ENCODE measurements at places on chromosomes 12 and 14. TPM values are rescaled to one million over a fixed set of nuclear protein-coding genes. Genes with fewer than 3 reads are reported as not detected.

The CCNK gene
- 33.1 TPM for total RNA-seq

- DNase-seq: no peak
Measured at GRCh38 chr12:106254724-106255123, 6.9 kb upstream of the CKAP4 start.

DNA sequence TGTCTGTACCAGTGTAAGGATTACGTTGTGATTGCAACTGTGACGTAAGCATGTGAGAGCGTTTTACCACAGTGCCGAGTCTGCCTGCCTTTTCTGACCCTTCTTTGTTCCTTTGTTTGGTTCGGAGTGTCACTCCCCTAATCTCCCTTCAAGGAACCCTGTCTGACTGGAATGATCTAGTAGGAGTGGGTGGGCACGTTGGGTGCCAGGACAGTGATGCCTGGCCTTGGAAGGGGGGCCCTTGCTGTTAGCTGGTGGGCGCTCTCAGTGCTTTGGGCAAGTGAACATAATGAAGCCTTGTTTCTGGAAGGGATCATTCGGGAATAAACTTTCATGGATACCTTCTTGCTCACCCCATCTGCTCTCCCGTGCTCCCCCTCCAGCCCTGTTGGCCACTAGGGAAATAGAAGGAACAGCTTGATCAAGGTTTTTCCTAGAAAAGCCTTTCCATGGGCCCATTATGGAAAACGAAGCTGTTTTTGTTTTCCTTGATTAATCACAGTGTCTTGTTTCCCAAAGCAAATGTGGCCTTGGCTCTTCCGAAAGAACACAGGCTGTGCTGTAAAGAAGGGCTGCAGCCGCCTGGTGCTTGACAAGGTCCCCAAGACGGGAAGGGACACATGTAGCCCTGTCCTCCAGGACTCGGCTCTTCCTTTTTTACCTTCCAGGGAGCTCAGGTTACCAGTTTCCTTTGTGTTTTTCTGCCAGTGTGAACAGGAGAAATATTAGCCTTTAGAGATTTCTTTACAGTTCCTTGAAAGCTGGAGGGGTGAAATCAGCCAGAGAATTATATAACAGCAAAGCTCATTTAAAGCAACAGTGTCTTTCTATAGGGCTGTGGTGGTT lies 215.5 kb downstream of the CRADD start:
- no peak for DNase-seq

The KRT77 gene
- total RNA-seq: not detected

All from IMR-90 (cell line).